AG20443 (cell line): ENCODE measurements at places on chromosomes 11 and 22.
A peak's percentile ranks its signal among the peaks of the same experiment; 100 is the strongest.

DNA sequence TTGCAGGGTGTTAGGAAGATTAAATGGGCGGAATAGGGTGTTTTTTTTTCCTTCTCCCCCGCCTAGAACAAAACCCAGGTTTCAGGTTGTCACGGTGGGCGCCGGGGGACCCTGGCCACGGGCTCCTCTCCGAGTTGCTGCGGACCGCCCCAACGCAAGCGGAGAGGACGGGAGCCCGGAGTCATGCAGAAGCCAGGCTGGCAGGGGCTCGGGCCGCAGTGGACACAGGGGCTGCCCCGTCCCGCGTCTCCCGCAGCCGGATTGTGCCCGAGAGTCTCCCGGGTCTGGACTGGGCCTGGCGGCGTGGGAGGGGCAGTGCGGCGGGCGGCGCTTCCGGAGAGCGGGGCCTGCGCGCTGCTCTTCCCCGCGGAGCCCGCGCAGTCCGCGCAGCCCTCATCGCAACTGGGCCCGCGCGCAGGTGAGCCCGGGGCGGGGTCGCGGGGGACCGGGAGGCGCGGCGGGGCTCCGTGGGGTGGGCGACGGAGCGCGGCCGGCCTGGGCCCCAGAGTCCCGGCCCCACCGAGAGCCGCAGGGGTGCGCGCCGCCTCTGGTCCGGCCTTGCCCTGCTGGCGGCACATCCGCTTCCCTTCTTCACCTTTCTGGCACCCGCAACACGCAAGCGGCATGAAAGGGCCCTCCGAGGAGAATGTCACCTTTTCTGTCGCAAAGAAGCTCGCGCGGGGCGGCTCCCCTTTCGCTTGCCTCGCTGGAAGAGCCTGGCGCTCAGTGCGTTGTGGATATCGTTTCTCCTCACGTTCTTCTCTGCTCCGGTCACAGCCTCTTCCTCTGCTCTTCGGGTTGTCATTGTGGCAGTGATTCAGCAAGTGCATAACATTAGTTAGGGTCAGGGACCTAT is at the start of gene TIRAP:
Gene TIRAP, plus strand, starts transcription at position 358 of the 856 bp plus-strand sequence. CDS start 7,802 bp downstream, outside the sequence.
- DNase-seq, result peak; percentile 85

DNA sequence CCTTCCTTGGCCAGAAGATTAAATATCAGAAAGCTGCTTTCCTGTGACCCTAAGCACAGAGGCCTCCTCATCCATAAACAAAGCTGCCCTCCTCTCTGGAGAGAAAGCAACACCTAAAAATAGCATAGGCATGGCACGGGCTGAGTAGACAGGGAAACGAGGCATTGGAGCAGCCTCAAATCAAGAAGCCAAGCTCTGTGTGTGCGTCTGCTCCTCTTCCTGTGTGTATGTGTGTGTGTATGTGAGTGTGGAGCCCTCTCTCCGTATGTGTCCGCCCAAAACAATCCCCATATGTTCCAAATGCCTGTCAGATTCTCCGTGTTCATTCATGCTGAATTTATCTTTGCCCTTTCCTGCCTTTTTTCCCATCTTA is 24.0 kb downstream of the KCNJ5 start:
- DNase-seq, result no peak

- DNase-seq, result peak; percentile 74
Measured at GRCh38 chr11:132886335-132886734, 646.0 kb downstream of the OPCML start.

DNA sequence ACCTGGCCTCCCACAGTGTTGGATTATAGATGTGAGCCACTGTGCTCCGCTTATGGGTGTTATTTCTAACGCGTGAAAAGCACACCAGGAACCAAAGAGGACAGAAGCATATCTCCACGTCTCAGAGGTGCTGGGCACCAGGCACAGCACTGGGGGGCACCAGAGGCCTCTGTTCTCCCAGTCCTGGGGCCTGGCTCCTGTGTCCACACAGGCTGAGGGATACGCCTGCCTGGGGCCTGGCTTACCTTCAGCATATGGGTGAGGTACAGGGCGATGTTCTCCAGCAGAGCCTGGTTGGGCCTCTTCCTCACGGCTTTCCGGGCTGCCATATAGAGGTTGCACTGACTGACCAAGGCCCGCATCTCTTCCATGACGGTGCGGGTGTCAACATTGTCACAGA is 24.7 kb upstream of the NAP1L4 start:
- no peak for DNase-seq

DNA sequence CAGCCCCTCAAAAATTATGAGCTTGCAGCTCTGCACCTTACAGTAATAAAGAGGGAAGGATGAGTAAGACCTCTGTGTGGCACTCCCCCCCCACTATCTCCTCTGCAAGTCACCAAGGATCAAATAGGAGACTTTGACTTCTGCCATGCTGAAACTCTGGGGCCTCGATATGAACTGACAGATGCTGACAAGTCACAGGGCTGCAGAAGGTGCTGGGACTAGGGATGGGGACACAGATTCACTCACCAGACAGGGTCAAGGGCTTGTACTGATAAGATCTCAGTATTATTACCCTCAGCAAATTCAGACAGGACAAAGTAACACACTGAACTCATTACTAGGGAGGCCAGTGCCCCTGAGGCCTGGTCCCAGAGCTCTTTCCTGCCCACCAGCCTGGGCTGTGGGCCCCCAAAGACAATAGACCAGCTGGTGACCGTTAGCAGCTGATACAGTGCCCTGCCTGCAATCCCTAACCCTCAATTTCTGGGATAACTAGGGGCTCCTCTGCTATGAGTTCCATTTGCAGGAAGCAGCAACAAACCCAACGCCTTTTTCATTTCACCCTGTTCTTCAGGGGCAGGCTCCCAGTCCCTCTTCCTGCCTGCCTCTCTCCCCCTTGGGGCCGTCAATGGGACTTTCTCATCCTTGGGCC is 20.1 kb downstream of the TMPRSS13 start:
- DNase-seq, result no peak

DNA sequence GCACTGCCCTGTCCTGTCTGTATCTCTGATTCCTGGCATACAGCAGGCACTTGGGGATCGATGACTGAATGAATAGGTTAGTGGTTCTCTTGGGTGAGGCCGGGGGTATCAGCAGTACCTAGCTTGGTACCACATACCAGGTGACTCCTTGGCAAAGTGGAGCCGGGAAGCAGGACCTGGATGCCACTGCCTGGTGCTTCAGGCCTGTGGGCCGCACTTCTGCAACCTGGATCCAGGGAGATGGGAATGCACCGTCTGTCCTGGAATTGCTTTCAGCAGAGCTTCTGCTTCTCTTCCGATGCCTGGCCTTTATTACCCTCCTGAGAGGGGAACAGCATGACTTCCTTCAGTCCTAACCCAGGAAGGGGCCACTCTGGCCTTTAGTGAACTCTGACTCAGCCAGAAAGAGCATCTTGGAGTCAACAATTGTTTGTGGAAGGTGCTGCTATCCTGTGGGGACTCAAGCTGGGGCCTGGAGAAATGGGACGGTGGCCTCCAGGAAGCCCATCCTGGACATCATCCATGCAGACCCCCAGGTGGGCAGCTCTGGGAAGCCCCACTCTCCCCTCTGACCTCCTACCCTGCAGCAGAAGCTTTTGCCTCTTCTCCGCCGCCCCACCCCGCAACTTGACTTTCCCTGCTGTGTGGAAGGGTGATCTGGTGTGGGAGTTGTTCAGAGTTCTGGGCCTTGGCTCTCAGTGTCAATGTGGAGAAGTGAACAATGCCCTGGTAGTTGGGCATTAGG is 5.1 kb downstream of the CD82 start:
- no peak for DNase-seq
